GM23338 (cell line): ENCODE measurements at places on chromosomes 12 and 14. TPM values are rescaled to one million over a fixed set of nuclear protein-coding genes. Genes with fewer than 3 reads are reported as not detected.

GRCh38 chr14:103833711-103834110 is 13.7 kb downstream of the PPP1R13B start:
- no peak for DNase-seq
- no peak overlapping the region for H3K27ac ChIP-seq
- no peaks in the 10 kb centered on the region for H3K4me1 ChIP-seq
- no peak overlapping the region for H3K4me3 ChIP-seq
- no peaks in the 10 kb centered on the region for H3K27me3 ChIP-seq

DNA sequence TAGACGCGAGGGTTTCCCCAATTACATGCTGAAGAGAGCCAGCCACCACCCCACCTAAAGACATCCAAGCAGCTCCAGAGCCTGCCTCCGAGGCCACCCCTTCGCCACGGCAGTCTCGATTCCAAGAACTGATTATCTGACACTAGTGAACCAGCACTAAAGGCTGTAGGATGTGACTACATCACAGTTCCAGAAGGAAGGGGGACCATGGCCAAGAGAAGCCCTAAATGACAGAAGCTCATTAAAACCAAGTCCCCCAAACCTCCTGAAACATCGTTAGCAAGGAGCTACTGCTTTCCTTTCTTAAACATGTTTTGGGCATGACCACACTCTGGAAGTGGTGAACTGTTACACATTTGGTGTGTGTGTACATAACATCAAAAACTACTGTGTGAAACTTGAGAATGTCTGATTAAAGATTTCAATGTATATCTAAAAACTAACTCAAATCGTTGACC is 88.2 kb downstream of the DUSP16 start:
- H3K4me3 ChIP-seq: no peak overlapping the region
- H3K27me3 ChIP-seq: no peaks in the 10 kb centered on the region
- peaks cover 22% of the 10 kb centered on the region for H3K36me3 ChIP-seq
- H3K27ac ChIP-seq: peak overlapping the region; percentile 45; the same call in 1 of the 2 replicates

DNA sequence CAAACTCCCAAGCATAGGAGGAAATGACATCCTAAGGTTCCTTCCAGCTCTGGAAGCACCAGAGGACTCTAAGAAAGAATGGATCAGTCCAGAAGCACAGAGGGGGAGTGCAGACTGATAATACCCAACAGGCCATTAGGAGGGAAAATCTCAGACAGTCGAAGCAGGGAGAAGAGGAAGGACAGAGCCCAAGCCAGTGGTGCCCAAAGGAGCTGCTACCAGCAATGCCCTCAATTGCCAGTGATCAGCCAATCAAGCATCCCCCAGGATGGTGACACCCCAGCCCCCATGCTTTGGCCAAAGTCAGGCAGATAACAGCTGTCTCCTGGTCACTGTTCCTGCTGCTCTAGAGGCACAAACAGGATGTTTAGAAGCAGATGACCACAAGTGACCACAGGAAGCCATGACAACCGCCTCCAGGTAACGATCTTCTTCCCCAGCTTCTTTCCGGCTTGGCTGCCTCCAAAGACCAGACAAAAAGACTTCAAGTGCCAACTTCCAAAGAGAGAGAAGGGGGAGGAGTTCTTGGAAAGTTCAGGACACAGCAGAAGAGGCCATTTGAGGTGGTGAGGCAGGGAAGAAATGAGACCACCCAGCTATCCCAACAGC is 16.2 kb downstream of the PXN start:
- no peak overlapping the region for H3K27ac ChIP-seq
- DNase-seq: no peak
- no peaks in the 10 kb centered on the region for H3K27me3 ChIP-seq
- H3K36me3 ChIP-seq: no peaks in the 10 kb centered on the region
- no peak overlapping the region for H3K4me3 ChIP-seq

- no peaks in the 10 kb centered on the region for H3K36me3 ChIP-seq
- no peaks in the 10 kb centered on the region; the same call in 1 of the 2 replicates for H3K4me1 ChIP-seq
- H3K4me3 ChIP-seq: no peak overlapping the region
- no peak overlapping the region for H3K27ac ChIP-seq
- no peak for DNase-seq
- no peaks in the 10 kb centered on the region for H3K27me3 ChIP-seq
Observed at GRCh38 chr14:78450669-78451318, 280.6 kb downstream of the NRXN3 start.

DNA sequence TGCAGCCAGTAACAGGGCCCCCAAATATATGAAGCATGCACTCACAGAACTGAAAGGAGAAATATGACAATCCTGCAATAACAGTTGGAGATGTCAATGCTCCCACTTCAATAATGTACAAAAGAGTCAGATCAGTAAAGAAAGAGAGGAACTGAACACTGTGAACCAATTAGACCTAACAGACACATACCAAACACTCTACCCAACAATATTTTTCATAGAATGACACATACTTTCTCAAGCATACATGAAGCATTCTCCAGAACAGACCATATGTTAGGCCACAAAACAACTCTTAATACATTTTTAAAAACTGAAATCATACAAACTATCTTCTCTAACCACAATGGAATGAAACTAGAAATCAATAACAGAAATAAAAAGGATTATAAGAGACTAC is 80.2 kb downstream of the ELK3 start:
- no peaks in the 10 kb centered on the region for H3K36me3 ChIP-seq
- DNase-seq: no peak
- no peaks in the 10 kb centered on the region for H3K27me3 ChIP-seq

GRCh38 chr12:32475724-32476123 is 76.4 kb downstream of the FGD4 start:
- no peak overlapping the region for H3K4me3 ChIP-seq
- H3K27me3 ChIP-seq: no peaks in the 10 kb centered on the region
- no peaks in the 10 kb centered on the region for H3K36me3 ChIP-seq
- H3K27ac ChIP-seq: peak overlapping the region; percentile 86
- no peak for DNase-seq

DNA sequence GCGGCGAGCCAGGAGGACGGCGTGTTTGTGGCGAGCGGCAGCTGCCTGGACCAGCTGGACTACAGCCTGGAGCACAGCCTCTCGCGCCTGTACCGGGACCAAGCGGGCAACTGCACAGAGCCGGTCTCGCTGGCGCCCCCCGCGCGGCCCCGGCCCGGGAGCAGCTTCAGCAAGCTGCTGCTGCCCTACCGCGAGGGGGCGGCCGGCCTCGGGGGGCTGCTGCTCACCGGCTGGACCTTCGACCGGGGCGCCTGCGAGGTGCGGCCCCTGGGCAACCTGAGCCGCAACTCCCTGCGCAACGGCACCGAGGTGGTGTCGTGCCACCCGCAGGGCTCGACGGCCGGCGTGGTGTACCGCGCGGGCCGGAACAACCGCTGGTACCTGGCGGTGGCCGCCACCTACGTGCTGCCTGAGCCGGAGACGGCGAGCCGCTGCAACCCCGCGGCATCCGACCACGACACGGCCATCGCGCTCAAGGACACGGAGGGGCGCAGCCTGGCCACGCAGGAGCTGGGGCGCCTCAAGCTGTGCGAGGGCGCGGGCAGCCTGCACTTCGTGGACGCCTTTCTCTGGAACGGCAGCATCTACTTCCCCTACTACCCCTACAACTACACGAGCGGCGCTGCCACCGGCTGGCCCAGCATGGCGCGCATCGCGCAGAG is 873 bp downstream of the PLXNC1 start:
- peak overlapping the region; percentile 77 for H3K4me3 ChIP-seq
- no peak overlapping the region for H3K27ac ChIP-seq
- H3K36me3 ChIP-seq: no peaks in the 10 kb centered on the region

The CATSPERB gene
- 0.38 TPM in 1 of 2 replicates, not detected in the other for total RNA-seq

The KRT85 gene
- not detected in 2 replicates for total RNA-seq
